ENCODE measurements at places on chromosomes 3 and 15.

- DNase-seq: no peak
Measured at GRCh38 chr3:194608981-194609380, 24.2 kb downstream of the TMEM44 start.

DNA sequence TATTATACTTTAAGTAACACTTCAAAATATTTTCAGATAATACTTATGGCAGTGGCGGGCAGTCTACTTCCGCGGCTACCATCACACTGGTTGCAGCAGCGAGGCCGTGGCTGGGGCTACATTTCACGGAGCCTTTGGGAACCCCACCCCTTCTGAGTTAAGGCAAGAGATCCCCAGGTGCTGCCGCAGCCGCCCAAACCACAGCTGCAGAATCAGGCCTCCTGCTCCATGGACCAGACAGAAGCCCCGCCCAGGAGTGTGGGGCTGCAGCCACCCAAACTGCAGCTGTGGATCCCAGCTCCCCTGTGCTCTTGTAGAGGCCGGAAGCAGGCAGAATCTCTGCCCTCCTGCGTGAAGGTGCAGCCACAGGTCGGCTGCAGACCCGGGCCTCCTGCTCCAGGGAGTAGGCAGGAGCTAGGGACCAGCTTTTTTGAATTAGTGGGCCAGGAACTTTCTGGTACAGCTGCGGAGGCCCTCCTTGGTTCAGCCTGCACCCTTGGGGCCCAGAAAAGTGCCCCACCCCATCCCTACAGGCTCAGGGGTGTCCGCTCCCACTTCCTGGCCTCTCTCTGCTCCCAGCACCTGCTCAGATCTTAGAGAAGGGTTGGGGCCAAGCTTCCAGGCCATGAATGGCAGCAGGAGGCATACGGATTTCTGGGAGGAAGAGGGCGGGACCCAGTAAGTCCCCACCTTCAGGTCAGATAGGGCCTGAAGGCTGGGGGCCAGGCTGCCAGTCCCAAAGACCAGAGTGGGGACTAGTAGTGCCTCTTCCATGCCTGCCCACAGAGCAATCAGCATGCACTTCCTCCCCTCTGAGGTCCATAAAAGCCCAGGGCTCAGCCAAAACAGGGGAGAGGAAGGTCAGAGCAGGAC, 1188.8 kb upstream of the CADM2 start:
- DNase-seq: no peak

- no peak for DNase-seq
Measured at GRCh38 chr3:55630280-55630920, 143.3 kb upstream of the WNT5A start.

DNA sequence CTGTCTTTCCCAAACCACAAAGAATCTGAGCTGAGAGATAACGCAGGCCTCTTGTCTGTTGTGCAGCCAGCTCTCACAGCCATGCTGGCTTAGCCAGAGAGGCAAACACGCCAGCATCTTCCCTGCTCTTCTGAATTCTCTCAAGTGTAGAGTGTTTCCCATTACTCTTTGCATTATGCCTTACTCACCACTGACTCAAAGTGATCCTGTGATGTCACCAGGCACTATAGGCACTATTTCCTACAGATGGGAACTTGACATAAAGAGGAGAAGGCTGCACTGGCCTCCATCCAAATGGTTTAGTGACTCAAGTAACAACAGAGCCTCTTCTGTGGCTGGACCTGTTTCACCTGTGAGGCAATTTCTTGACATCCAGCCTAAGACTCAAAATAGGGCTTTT, 44.4 kb downstream of the PDZRN3 start:
- DNase-seq: no peak

DNA sequence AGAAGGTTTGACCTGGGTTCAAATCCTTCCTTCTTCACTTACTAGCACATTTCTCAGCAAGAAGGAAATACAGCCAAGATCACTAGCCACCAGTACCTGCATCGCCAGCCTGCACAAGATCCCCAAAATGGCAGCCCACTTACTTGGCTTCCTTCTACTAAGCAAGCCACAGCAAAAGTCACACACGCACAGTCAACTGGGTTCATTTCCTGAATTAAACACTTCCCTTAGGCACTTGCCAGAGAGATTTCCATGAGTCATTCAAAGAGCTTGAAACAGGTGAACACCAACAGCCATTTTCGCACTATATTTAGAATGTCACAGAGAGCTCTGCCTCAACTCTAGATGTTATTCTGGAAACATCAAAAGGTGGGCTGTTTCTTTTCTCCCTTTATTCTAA, 42.6 kb downstream of the MGLL start:
- no peak for DNase-seq

DNA sequence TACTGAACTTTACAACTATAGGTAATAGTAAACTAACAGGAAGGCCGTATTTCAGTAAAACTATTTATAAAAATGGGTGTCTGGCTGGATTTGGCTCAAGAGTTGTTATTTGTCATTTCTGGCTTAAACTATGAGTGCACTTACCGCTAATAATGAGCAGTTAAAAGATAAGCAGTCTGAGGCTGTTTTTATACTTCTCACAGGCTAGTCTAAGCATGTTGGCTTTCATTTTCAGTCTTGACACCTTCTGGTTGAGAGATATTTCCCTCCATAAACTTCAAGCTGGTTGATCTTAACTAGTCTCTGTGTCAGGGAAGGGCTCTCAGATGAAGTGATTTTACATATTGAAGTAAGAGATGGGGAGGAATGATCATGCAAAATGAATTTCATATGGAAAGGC, 96.1 kb downstream of the RSRC1 start:
- no peak for DNase-seq

DNA sequence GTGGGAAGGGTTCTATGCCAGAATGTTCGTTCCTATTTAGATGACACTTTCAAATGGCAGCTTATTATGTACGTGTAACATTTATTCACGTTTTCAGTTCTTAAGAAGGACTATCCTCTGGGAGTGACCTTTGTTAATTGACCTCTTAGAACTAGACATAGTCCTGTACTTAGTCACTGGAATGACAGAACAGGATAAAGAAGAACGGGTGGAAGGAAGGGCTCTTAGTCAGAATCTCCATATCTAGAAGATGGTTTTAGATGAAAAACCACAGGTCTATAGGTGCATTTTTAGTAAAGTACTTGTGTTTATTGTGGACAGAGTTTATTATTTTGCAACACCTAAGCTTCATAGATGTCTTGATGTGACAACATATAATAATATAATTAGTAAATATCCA, 6.5 kb downstream of the METTL6 start:
- no peak for DNase-seq

DNA sequence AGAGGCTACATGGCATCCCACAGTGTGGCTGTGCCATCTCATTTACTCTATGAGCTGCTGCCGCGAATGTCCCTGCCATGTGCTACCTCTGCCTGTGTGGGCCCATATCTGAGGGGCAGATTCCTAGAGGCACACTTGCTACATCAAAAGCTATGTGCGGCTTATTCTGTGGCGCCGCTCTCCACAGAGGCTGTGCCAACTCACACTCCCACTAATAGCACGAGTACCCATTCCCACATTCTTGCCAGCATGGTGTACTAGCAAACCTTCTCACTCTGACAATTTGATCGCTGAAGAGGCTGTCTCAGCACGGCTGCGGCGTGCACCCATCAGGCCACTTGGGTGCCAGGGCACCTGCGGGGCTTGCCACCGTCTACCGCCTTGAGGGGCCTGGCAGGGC, 31.2 kb upstream of the MUSTN1 start:
- DNase-seq: no peak

- no peak for DNase-seq
Measured at GRCh38 chr3:122665226-122665786, 15.3 kb upstream of the PARP14 start.

DNA sequence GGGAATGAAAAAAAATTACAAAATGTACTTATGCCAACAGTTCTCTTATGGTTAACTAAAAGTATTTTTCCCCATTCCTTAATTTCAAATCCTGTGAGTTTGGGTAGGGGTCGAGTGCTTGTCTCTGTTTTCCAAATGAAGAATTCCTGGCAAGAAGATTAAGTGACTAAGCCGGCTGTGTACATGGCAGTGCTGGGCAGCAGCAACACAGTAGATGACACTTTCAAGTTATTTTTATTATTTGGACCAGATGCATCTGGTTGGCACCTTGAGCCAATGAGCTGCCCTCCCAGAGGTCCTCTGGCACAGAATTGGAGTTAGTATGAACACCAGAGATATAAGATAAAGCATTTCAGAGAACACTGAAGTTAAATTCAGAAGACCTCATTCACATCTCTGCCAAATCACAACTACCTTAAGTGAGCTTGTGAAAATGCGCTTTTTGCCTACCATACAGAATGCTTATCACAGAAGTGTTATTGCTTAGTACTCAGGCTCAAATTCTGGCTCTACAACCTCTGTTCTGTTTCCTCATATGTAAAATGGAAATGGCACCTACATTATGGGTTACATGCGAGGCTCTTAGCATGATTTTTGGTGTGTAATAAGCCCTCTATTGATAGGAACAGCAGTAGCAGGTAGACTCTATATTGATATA, 256.9 kb downstream of the UBE2E2 start:
- no peak for DNase-seq

DNA sequence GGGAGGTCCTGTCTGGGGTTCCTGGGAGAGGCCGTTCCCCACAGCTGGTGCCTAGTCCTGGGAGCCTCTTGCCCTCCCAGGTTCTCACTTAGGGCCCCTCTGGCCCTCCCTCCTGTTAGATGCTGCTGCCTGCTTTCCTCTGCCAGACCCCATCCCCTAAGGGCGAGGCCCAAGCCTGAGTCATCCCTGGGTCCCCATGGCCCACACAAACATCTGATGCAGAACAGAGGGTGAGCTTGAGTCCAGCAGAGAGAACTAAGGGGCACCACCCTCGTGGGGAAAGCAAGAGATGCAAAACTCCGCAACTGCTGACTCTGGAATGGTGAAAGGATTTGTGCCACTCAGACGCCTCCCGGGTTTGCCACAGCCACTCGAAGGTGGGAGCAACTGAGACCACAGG, 58.8 kb upstream of the TRPM1 start:
- no peak for DNase-seq

DNA sequence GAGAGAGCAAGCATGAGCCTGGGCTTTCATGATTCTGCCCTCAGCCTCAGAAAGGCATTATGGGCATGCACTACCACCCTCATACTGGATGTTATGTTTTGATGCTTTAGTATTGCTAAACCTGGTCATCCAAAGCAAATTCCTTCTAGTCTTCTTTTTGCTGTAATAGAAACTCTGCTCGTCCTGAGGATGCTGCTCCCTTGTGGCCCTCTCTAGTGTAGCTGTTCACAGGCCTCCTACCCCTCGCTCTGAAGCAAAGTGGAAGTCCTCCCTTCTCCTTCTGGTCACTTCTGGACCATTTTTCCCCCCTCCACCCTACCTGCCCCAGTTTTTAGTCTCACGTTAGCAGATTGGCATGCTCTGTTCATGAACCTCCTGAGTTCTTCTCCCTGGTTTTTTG, 22.9 kb upstream of the CCNL1 start:
- DNase-seq: no peak

DNA sequence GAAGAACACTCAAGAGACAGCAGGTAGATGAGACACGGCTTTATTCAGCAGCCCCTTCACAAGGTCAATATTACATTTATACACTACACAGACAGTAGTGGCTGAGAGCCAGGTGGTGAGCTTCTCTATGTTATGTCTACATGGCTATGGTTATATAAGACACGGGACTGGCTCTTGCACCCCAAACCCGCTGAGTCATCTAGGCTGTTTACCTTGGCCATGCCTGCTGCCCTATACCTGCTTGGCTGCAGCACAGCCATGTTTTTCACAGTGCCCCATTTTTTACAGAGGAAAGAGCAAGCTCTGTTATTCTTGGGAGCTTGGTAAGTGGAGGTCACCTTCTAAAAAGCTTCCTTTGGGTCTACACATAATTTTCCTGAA, 231.6 kb downstream of the IGSF11 start:
- no peak for DNase-seq

- DNase-seq: no peak
Measured at GRCh38 chr3:41581700-41582099, 380.2 kb downstream of the ULK4 start.

DNA sequence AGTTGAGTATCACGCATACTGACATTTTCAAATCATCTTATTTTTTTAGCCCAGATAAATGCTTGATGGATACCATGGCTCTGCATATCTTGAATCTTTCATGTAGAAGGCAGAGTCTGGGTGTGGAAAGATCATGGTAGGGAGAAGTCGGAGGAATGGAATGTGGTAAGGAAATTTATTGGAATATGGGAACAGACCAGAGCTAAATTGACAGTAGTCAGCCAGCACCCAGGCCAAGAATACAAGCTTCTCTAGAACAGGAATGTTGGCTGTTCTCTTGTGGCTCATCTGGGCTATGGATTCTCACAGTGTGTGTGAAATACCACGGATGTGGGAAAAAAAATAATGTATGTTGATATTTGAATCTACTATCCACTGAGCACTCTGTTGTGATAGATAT, 305.7 kb upstream of the COL8A1 start:
- no peak for DNase-seq

DNA sequence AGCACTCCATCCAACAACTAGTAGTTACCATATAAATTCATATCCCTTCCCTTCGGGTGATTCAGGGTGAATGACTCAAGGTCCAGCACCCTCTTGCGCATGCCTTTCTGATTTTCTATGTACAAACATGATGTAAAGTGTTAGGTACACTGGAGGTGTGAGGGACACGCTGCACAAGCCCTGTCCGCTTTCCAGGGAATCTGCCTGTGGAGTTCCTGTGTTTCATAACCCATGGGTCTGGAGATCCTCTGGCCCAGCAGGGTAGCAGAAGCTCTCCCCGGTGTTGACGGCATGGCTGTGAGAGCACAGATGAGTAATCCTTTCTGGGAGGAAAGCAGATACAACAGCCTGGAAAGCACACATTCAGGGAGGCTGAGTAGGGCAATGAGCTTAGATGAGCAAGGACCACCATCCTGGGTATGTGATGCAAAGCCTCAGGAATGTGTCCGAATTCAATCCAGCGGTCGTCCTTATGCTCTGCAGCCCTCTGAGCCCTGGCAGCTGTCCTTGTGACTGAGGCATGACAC, 142.9 kb upstream of the TP63 start:
- DNase-seq: no peak

GRCh38 chr15:45702041-45702440, 67.2 kb downstream of the SQOR start:
- DNase-seq: no peak

DNA sequence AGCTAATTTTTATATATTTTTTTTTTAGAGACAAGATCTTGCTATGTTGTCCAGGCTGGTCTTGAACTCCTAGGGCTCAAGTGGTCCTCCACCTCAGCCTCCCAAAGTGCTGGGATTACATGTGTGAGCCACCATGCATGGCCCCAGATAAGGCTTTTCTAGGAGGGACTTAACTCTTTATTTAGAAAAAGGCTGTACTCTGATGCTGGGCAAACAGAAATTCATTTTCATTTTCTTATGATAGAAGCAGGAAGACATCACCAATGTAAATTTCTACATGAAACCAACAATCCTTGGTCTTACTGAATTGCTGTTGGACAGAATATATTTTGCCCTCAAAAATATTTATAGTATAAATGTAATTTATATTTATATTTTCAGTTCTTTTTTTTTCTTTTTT, 9.6 kb downstream of the NIPA1 start:
- no peak for DNase-seq

DNA sequence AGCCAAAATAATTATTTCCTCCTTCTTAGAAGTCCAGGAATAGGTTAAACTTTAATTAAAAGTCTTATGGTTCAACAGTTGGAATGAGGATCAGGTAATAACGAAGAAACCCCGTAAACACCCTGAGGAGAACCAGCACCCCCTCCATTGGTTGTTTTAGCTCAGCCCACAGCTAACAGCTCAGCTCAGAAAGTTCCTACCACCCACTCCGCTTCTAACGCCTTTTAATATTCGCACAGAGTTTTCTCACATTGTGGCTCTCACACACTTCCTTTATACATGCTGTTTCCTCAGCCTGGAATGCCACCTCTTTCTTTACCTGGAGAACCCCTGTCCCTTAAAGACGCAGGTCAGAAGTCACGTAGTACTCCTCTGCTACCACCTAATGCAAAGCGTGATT, 17.0 kb downstream of the CX3CR1 start:
- no peak for DNase-seq

Measured in activated T-helper 9 cell treated with anti-CD3 and anti-CD28 coated beads, Interleukin-2, amount 50 U/mL, for 16 hours (primary cell).